NCI-H1436 (cell line): ENCODE measurements at places on chromosomes 11 and 22.

DNA sequence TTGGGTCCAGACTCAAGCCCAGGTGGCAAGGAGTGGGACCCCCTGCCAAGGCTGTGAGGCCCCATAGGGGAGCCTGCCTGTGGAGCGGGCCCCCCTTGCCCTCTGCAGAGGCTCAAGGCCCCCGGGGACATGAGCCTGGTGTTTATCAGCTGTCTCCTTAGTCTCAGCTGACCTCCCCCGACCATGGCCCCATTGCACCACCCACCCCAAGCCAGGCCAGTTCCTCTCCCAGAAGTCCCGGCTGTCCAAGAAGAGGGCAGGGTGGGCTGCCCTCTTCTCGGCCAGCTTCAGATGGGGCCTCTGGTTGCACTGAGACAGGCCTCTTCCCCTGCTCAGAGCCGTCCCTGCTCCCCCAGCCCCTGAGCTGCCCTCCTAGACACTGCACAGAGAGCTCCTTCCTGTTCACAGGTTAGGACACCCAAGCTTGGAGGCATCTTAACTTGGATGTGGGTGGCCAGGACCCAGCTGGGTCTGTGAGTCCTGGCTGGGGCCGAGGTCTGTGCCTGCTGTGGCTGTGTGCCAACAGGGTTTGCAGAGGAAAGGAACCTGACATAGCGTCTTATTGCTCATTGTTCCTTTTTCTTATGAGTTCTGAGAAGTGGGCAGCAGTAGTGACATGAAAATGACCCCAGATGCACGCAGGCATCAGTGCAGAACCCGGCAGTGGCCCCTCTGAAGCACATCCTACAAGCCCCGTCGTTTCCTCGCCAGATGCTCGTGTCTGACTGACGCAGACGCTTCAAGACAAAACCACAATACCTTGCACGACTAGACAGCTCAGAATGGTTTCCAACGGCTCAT is 5.4 kb downstream of the TRABD start:
- DNase-seq: no peak

- DNase-seq: peak; percentile 28
These were observed at the start of gene SPTBN2 for GRCh38 chr11:66728693-66729385. Gene SPTBN2 (minus strand): TSS chr11:66729216. CDS start chr11:66721240, 7,976 bp downstream.

DNA sequence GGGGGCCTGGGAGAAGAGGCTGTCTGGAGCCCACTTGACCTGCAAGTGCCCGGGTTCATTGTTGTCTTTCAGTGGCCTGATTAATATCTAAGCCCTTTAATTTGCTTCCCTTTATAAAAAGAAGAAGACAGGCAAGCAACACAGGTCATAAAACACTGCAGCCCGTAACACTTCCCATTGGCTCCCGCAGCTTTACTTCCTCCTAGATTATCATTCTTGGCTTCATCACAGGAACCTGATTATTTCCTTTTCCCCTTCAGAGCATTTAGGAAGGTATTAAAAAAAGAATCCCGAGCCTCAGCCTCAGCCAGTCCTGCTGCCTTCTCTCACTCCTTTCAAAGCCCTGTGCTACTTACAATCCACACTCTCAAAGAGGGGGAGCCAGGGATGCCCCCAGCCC is 183.2 kb downstream of the GRIK4 start:
- no peak for DNase-seq

DNA sequence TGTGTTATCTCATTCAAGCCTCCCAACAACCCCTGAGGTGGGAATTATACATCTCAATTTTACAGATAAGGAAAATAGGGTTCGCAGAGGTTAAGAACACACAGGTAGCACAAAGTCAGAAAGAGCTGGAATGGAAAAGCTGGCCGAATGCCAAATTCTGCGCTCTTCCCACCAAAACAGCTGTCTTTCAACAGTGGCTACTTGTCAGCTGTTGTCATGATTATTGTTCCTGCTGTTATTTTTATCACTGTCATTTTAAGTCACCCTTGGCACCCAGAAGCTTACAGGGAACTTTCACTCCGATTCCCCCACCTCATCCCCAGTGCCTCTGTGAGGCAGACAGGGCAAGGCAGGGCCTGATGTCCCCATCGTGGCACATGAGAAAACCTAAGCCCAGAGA is 74.5 kb upstream of the CSNK2A3 start:
- DNase-seq: no peak

DNA sequence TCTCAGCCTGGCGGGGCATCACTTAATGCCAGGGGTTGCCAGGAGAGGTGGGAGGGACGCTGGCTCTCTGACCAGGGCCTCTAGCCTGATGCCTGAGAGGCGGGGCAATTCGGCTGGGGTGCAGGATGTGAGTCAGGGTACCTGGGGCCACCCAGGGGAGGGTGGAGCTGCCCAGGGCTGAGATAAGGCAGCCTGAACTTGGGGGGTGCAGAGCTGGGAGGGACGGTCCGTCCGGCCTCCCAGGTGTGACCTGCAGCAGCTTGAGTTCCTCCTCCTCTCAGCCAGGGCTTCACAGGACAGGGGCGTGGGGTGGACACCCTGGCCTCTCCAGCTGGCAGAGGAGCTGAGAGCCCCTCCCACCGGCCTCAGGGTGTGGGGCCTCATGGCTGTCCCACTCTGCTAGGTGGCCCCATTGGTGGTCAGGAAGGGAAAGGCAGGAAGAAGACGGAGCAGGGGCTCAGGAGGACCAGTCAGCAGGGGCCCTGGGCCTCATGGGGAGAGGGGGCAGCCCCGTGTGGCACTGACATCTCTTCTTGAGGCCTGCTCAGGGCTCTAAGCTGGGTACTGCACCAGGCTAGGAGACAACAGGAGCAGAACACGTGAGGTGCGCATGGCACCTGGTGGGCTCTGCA is 942 bp upstream of the RPS6KA4 start:
- no peak for DNase-seq

- DNase-seq: no peak
These were observed 12.2 kb upstream of the PIM3 start for GRCh38 chr22:49948116-49948957.

DNA sequence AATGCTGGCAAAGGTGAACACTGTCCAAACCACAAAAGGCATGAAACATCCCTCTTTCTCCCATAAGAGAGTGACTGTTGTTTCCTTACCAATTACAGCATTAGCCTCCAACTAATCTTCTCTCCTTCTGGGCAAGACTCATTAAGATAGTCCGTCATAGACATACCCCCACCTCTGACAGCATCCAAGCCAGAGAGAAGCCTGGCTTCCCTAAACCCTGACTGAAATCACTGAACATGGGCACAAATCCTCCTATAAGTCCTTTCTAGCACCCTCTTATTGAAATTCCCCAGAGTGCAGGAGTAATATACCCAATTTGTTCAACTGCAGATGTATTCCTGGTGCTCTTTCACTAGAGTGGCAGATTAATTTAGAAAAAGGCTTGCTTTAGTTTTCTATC is 1.7 kb upstream of the RNASEH2C start:
- DNase-seq: no peak

DNA sequence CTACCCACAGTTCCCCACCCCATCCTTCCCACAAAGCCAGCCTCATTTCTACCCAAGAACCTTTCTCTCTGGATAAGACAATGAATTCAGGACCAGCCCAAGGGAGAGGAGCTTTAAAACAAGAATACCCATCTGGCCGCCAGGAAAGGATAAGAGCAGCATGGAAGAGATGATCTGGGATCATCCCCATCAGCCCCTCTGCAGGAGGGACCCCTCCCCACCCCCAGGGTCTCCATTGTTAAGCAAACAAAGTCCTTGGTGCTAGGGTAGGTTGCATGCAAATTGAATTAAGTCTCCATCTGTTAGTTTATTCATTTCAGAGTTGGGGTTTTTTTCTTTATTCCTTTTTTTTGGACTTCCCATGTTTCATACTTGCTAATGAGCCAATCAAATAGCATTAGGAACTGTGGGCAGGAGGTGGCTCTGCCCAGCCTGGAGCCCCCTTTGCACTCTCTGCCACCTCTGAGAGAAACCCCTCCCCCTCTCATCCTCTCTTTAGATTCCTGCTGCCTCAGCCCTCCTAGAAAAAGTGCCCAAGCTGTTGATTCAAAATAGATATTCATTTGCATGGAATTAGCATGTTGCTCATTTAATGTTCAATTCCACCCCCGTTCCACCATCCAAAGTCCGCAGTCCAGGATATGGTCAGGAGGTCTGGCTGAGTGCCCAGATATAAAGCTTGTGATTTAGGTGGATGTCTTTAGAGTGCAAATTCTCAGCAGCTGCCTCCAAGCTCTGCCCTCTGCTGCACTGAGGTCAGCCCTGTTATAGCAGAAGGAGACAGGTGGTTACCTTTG is 138.5 kb upstream of the NCAM1 start:
- DNase-seq: no peak

GRCh38 chr11:105109855-105110687 is 29.5 kb downstream of the CARD18 start:
- no peak for DNase-seq

DNA sequence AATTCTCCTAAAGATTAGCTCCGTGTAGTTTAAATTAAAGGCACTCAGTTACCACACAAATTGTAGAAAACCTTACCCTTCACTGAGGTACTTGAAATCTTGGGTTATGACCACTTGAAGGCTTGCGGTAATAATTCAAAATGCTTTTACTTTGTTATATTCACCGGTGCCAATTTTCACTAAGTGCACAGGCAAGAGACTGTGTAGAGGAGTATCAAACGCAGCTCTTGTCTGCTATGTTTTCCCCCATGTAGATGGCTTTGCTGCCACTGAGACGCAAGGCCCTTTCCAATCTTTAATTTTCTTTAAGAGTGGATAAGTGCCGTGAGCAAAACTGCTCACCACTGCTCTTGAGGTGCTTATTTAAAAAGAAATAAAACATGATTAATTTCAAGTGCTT is 155.8 kb downstream of the CADM1 start:
- peak; percentile 76 for DNase-seq

DNA sequence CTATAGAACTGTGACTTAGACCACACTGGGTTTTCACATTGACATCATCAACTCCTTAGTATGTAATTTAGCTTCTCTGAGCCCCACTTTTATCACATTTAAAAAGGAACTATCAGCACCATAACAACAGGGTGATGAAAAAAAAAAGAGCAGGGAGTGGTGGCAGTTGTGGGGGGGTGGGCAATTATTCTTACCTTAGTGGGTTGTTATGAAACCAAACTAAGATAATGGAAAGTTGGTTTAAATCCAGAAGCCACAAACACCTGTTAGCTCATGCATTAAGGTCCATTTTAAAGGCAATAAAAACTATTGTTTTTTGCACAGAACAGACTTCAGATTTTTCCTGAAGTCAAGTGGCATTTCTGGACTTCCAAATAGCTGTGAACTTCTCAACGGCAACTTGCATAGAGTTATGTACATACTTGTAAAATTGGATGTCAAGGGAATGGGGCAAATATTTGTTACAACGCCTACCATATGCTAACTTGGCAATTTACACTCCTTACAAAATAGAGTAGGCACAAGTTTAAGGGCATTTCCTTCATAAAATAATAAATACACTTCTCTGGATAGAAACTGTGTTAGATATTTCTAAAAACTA is 793.6 kb downstream of the DLG2 start:
- DNase-seq: no peak

- no peak for DNase-seq
These were observed 3.5 kb downstream of the PHF21B start for GRCh38 chr22:45006111-45006963.

- no peak for DNase-seq
These were observed 109.0 kb upstream of the APOA1 start for GRCh38 chr11:116946414-116946813.

- DNase-seq: no peak
These were observed 1.8 kb upstream of the TIGD3 start for GRCh38 chr11:65352783-65353182.

- DNase-seq: no peak
These were observed 3.7 kb upstream of the RIN1 start for GRCh38 chr11:66339686-66340483.

GRCh38 chr11:97743205-97743742 is 1277.5 kb upstream of the CNTN5 start:
- DNase-seq: no peak

DNA sequence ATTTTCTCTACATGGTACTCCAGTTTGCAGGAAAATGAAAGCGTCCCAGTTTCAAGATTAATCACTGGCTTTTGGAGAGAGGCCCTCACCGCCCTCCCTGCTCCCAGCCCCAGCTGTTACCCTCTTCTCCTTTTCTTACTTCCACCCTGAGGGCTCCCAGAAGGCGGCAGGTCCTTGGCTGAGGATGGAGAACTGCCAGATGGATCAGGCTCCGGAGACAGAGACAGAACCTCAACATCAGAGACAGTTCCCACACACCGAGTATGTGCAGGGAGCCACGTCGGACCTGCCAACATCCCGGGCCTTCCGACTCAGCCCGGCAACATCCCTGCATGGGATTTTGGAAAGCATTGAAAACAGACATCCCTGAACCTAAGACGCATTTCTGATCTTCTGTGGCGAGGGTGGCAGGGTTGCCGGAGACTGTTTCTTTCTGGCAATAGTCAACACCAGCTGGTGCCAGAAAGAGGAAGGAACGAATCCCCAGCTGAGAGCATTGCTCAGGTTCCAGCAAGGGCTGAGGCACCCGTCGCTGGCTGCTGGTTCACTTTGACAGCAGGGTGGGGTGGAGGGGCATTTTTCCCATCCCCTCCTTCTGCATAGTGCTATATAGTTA is 467.1 kb downstream of the MIAT start:
- DNase-seq: no peak

- DNase-seq: no peak
These were observed 30.3 kb downstream of the GNB1L start for GRCh38 chr22:19824212-19824925.

- DNase-seq: no peak
These were observed 9.2 kb upstream of the APOL5 start for GRCh38 chr22:35708453-35708852.
